ENCODE measurements at places on chromosomes 13 and 19.
A peak's percentile ranks its signal among the peaks of the same experiment; 100 is the strongest.

DNA sequence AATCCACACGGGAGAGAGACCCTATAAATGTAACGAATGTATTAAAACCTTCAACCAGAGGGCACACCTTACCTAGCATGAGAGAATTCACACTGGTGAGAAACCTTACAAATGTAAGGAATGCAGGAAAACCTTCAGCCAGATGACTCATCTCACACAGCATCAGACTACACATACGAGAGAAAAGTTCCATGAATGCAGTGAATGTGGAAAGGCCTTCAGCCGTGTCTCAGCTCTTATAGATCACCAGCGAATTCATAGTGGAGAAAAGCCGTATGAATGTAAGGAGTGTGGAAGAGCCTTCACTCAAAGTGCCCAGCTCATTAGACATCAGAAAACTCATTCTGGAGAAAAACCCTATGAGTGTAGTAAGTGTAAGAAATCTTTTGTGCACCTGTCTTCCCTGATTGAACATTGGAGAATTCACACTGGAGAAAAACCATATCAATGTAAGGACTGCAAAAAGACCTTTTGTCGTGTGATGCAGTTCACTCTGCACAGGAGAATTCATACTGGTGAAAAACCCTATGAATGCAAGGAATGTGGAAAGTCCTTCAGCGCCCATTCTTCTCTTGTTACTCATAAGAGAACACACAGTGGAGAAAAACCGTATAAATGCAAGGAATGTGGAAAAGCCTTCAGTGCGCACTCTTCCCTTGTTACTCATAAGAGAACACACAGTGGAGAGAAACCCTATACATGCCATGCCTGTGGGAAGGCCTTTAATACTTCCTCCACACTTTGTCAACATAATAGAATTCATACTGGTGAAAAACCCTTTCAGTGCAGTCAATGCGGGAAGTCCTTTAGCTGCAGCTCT, 16.0 kb downstream of the ZNF582 start:
- DNase-seq: no peak

GRCh38 chr13:92901739-92902138, 324.9 kb upstream of the GPC6 start:
- DNase-seq: no peak

DNA sequence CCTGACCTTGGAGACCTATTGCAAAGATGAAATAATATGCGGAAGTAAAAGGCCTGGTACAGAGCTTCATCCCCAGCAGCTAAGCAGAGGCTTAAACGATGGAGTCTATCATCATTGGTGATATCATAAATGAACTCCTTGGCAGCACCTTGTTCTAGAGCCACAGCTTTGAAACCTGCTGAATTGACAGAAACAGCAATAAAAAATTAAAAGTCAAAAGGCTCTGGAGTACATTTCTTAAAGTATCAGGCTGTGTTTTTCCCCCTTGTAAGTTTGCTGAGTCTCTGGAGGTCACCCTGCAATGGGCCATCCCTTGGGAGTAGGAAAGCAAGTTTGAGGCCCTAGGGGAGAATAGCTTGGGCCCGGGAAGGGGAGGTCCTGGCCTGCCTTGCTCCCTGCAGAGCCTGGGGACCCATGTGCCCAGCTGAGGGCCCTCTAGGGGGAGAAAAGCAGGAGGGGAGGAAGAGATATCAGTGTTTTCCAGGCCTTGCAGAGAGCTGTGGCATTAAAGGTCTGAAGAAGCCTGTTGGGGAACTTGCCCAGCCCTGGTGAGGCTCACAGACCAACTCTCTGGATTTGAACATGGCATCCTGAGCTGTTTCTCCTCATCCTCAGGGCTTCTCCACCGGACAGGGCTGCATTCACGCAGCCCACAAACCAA, 416.1 kb downstream of the ZNF536 start:
- DNase-seq: no peak

GRCh38 chr19:38930776-38931520, at the start of gene MRPS12:
Gene MRPS12, plus strand, starts transcription at chr19:38930944. Its CDS starts 351 bp downstream, at chr19:38931295.
- peak; percentile 100 for DNase-seq

DNA sequence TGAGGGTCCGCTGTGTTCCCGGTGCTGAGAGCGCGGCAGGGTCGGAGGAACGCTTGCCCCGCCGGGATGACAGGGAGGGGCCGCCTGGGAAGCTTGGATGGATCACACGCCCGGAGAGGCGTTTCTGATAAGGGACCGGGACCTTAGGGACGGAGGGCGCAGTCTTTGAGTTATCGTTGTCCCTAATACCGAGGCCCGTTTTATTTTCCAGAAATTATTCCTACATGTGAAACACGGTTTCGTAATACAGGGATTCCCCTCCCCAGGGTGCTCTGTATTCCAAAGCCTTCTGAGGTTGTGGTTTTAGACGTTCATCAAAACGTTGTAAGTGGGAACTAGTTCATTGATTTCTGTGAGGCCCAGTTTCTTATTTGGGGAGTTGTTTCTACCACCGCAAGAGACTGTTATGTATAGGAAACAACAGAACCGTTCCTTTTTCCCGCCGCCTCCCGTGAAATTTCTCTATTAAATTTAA, 752 bp downstream of the PDCD5 start:
- peak; percentile 27 for DNase-seq
